ENCODE measurements at places on chromosomes 6 and 20.

- no peak for DNase-seq
These were observed 205.5 kb downstream of the ZNF217 start for GRCh38 chr20:53387983-53388675.

DNA sequence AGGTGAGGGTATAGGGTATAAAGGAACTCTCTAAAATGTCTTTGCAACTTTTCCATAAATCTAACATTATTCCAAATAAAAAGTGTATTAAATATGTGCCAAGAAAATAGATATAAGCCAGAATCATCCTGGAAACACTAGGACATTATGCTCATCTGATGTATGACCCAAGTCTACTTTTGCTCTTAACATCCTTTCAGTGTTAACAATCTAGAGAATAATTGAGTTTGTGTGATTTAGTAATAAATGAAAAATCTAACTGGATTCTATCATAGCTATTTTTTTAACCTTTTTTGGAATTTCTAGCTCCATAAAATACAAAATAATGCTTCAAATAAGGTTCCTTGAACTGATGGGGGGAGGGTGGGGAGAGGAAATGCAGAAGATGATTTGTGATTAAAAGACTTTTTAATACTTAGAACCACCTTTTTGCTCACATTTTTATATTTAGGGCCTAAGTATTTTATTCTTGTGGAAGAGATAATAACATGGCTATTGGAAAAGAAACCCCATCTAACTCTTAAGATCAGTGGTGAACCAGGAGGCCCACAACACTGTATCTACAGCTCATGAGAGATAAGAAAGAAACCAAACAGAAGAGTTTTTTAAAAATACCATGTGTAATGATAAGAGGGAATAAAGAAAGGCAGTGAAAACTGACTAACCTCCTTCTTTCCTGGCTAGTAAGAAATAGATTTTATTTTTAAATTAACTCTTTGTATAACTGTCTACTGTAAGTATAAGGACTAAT, 68.5 kb downstream of the PDSS2 start:
- DNase-seq: no peak

- DNase-seq: no peak
These were observed 5.2 kb downstream of the SLC35D3 start for GRCh38 chr6:136927292-136927691.

DNA sequence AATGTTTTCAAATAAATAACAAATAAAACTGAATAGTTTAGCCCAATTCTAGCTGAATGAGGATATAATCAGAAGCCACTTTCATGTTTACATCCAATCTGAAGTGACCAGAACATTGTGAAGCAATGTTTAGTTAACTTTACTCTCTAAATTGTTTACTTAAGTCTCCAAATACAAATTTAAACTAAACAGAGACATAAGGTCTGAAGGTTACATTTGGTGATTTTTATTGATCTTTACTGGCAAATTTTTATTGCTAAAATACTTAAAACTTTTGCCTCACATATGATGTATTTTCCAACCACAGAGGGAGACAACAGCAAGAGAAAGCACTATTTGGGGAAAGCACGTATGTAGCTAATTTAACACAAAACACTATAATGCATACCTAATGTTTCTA, 106.8 kb upstream of the THEMIS start:
- no peak for DNase-seq

- DNase-seq: no peak
These were observed 44.1 kb downstream of the VIP start for GRCh38 chr6:152794696-152795095.

DNA sequence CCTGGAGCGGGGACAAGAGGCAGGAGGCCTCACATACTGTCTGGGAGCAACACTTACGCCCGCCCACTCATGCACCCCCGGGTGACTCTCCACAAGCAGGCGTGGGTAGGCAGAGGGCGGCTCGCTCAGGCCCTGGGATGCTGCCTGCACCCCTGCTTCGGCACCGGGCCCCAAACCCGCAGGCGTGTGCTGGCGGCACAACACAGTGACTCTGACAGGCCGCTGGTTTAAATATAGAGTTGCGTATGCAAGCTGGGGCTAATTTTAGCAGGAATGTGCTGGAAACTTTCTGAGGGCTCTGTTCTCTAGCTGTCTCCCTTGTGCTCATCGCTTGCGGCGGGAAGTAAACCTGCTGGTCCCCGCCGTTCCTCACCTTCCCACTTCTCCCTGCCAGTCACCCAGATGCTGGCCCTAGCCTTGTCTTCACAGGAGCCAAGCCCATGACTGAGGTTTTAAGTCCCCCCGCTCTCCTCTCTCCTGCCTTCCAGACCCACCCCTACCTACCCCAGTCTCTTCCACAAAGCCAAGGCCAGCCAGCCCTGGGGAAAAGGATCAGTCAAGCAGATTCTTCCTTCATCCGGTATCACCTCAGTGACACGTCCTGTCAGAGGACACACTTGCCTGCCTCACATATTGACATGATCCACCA, 94.5 kb upstream of the FOXP4 start:
- no peak for DNase-seq

GRCh38 chr6:169862892-169863525, 111.6 kb downstream of the ERMARD start:
- no peak for DNase-seq
